Astrocyte of the hippocampus (primary cell): ENCODE measurements at places on chromosomes 2 and 18.

- DNase-seq, result no peak
Observed at GRCh38 chr2:199606193-199606780, 148.5 kb upstream of the SATB2 start.

GRCh38 chr2:25082002-25082622 is 40.2 kb downstream of the EFR3B start:
- no peak for DNase-seq

DNA sequence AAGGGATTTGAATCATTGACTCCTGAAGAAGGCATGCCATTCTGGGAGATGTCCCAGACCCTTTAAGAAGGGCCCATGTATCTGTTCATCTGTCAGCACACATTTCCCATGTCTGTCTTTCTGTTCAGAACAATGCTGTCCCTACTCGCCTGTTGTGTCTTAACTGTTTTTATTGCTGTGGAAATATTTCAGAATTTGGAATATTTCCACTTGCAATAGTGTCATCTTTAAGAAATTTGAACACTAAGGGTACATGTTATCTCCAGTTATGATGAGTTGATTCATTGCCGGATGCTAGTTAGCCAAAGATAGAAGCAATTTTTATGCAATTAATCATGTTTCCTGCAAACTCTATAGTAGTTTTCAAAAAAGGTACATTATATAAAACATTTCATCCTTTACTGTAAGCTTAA is 36.9 kb upstream of the NT5C1B start:
- no peak for DNase-seq

DNA sequence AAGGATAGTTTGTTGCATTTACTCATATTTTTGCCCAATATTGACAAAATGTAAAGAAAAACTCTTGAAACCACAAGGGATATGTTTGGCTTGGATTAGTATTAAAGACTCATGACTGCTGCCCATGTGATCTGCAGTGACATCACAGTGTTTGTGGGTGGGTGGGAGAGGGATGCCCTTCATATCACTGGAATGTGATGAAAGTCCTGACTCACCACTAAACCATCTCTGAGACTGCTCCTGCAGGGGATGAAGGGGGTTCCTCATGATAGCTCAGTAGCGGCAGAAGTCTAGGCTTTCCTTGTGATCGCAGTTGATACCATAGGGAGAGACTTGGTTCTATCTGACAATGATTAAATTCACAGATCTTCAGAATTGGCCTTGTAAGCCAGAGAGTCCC is 451.2 kb downstream of the CNTNAP5 start:
- no peak for DNase-seq

DNA sequence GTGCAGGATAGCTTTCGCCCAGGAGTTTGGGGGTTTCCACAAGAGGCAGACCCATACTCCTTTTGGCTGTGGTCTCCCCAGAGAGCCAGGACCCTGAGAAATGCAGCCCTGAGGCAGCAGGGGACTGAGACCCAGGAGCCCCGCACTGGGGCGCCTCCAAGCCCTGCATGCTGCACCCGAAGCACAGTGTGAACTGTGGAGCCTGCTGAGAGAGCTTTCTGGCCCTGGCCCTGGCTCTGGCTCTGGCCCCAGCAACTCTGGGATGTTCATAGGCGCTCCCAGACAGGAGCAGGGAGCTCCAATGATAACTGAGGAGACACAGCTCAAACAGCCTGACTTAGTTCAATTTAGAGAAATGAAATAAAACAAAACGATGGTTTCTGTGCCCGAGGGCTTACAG is 96.4 kb upstream of the TEX51 start:
- no peak for DNase-seq

DNA sequence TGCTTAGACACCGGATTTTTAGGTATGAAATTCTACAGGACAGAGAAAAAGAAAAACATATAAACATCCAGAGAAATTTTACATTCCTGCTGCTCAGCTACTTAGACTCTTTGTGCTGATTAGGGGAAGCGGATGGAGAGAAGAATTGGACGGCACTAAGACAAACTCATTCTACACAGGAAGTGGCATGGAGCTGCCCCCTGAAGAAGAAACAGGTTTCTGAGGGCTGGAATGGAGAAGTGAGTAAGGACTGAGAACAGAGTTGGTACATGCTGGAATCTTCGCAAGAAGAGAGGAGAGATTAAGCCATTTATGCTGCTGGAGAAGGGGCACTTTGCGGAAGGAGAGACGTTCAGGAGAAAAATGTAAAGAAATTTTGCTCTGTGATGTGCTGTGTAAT is 253.0 kb upstream of the ERBB4 start:
- DNase-seq, result no peak

- DNase-seq, result no peak
Observed at GRCh38 chr18:54689319-54689718, 98.3 kb downstream of the DYNAP start.

DNA sequence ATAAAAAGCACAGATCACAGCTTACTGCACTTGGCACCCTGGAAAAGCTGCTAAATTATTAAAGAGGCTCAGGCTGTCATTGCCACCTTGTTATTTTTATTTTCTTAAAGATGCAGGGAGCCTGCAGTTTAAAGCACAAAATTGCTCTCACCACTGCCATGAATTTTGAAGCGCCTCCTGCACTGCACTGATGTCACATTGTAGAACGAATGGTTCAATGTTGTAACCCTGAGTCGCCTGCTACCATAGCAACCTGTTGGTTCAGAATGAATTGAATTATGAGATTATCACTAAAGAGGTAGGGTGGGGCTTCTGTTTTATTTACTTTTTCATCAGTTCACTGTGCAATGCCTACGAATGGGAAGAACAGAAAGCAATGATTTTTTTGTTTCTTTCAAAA is 16.5 kb downstream of the SCG2 start:
- peak; percentile 30 for DNase-seq

DNA sequence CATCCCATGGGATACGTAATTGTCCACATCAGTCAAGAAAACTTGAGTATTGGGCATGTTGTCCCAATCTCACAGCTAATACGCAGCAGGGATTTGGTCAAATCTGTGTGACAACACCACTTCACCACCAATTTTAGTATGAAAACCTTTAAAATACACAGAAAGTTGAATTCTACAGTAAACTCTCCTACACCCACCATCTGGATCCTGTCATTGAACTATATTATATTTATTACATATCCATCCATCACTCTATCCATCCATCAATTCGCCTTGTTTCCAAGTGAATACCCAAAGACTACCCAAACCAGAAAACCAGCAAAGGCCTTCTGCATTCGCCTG is 846 bp upstream of the FKBP7 start:
- DNase-seq, result no peak

DNA sequence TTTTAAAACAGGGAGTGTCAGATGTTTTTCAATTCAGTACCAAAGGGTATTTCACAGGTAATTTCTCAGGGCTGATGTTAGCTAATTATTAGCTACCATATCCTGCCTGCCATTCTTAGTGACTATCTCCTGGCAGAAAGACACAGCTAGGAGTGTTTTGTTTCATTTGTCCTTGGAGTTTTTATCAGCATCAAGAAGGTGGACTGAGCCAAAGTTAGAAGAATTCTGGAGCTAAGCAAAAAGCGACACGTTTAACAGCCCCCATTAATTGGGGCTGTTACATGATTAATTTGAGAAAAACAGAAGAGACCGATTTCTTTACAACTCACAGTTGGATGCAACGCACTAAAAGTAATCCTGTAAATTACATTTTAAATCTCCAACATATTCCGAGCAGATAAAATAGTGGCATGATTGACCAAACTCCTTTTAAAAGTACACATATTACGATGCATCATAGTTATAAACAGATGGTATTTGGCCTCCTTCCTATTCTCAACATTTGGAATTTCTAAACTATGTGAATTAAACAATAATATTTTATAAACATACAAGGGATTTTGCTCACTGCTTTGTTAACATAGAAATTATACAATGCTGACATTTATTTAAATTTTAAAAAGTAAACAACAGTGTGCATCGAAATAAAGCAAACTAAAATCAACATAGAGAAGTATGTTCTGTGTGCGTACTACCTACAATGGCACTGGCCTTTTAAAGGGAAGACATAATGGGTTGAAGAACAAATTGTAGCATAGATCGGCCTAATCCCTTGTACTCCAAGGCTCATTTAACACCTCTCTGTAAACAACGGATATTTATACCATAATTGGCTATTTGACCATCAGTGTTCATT is 585.1 kb downstream of the ZEB2 start:
- no peak for DNase-seq

- DNase-seq, result no peak
Observed at GRCh38 chr2:230807729-230808128, 57.0 kb upstream of the ITM2C start.

GRCh38 chr2:214800180-214800579 is 9.3 kb downstream of the BARD1 start:
- no peak for DNase-seq

- DNase-seq, result peak; percentile 12
Observed at GRCh38 chr2:54228945-54229344, 27.1 kb downstream of the TSPYL6 start.

DNA sequence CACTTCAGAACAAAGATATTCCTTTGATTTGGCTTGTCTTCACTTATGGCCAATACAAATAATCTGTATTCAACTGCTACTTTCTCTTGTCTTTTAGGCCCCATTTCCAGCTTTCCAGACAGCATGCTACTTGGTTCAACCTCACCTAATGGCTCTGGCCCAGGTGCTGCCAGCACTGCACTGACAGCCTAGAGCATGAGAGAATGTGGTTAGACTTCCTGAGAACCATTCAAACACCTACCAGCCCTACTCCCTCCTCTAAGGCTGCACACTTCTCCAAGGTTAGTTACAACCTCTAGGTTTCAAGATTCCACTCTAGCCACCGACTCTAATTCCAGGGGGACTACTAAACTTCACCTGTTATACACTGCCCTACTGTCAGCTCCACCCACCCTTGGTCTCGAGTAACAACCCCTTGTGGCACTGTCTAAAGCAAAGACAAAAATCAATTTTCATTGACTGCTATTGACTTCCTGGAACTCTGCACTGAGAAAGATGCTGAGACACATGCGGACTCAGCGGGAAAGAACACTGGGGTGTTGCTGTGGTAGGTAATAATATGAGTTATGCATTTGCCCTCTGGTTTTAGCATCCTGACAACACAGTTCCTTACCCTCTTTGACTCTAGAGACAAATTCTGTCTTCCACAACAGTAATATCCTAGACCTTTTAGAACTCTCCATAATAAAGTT is 38.2 kb downstream of the PLEKHM3 start:
- DNase-seq, result no peak

DNA sequence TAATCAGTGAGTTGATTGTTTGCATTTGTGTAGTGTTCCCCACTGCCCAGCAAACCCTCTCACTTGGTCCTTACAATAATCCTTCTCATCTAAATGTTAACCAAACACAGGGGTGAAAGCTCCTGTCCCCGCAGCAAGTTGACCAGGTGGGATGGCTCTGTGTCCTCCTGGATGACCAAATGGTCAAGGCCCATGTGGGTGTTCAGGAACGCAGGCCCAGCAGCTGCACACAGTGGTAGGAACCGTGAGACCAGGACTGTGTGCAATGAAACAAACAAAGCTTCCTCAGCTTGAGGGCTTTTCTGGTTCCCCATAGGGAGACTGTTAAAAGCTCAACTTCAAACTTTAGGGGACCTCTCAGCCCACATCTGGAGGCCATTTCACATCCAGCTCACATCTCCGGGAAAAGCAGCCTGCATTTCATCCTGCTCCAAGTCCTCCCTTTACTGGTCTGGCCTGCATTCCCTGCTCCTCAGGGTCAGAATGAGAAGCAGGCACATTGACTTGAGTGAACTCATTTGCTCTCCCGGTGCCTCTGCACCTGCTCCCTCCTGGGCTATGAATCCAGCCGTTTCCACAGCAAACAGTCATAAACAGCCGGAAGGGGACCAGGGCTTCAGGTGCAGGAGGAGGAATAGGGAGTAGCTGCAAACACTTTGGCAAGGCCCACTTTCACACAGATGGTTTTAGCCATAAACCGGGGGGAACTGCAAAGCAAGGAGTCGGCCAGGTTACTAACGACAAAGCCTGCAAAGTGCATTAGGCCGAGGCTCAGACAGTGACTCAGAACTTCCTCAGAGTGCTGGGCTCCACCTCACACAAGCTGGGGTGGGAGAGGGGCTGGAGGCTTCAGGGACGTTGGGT is 144.7 kb downstream of the CAPN13 start:
- DNase-seq, result peak; percentile 38

- DNase-seq, result no peak
Observed at GRCh38 chr2:19228715-19229114, 129.7 kb downstream of the OSR1 start.

DNA sequence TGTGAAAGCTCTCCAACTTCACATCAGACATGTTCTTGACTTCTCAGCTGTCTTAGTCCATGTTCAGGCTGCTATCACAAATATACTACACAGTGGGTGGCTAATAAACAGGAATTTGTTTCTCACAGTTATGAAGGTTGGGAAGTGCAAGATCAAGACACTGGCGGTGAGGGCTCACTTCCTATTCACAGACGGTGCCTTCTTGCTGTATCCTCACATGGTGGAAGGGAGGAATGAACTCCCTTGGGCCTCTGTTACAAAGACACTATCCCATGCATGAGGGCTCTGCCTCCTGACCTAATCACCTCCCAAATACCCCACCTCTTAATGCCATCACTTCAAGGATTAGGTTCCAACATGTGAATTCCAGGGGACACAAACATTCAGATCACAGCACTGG is 9.7 kb downstream of the UXS1 start:
- no peak for DNase-seq
